Stimulated activated CD4-positive, alpha-beta T cell treated with anti-CD3 and anti-CD28 coated beads, Interleukin-15, amount 100 ng/mL, for 1 hour (primary cell): ENCODE measurements at places on chromosomes 11 and 22.

DNA sequence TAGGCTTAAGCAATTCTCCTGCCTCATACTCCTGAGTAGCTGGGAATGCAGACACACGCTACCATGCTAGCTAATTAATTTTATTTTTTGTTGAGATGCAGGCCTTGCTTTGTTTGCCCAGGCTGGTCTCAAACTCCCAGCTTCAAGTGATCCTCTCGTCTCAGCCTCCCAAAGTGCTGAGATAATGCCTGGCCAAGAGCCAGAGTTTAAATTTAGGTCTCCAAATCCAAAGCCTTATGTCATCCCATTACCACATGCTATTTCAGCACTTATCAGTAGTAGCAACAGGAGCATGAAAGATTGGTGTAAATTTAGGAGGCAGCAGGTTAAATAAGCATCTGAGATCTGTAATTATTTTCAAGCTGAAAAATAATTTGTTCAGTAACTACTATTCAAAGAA, 326.1 kb upstream of the ANO5 start:
- no peak for DNase-seq

- DNase-seq: no peak
These were observed 24.6 kb upstream of the TESMIN start for GRCh38 chr11:68775951-68776388.

DNA sequence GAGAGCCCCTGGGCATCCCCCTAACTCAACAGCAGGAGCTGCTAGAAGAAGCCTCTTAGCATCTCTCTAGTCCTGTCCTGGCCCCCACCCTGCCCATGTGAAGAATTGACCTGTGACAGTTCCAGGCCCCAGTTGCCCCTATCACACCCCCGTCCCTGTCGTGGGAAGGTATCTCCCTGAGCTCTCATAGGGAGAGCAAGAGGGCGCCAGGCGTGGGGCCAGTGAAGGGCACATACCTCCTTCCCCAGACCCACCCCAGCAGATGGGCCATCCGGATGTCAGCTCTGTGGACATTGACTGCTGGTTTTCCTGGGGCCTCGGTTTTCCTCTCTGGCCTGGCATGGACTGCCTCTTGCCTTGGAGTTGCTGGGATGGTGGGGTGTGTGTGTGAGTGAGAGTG, 29.5 kb downstream of the CD82 start:
- no peak for DNase-seq

GRCh38 chr11:9301720-9302119, 12.7 kb downstream of the TMEM41B start:
- no peak for DNase-seq

GRCh38 chr22:49576241-49577141, 251.2 kb downstream of the BRD1 start:
- no peak for DNase-seq

DNA sequence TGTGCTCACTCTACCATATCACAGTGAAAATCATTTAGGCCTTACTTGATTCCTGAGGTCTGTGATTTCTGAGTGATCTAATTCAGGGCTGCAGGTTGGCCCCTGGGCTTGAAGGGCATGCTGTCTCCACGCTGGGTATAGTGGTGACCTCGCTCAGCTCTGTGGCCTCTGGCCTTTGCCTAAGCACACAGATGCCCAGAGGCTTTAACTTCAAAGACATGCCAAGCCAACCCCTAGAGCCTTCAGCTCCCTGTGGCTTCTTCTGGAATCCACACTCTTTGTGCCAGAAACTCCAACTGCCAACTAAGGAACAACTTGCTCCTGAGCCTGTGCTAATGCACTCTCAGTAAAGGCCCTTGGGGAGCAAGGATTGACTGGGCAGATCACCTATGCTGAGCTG, 232.6 kb upstream of the MPPED2 start:
- DNase-seq: no peak

DNA sequence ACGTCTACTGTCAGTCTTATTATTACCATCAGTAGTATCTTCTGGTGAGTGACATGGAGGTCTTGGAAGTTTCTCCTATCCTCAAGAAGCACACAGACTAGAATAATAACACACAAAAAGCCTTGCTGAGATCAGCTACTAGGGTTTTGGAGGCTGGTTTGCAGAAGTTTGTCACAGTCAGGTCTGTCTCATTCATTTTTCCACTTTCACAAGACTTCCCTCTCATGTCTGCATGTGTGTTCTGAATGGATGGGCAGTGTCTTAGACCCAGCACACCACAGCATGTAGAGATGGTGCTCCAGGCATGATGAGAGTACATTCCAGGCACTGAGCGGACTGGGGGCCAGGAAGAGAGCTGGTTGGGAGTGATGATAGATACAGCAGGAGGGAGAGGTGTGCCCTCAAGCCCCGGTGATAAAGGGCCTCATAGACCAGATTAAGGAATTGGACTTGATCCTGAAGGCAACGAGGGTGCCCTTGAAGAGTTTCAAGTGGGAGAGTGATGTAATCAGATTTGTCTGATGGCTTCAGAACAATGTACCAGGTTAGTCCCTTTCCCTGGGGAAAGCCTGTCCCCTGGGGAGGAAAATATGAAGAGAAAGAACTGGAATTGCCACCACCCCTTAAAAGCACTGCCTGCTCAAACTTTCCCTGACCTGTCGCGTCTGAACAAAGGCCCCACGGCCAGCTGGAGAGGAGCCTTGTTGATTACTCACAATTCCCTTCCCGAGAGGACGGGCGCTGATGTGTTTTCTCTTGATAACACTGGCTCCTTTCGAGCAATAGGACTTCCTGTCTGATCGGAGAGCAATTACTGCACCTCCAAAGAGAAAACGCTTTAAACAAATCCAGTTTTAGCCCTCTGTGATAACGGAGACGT, 45.1 kb upstream of the LMO2 start:
- DNase-seq: no peak

- DNase-seq: no peak
These were observed 1123.4 kb upstream of the RAG2 start for GRCh38 chr11:37721485-37721884.

DNA sequence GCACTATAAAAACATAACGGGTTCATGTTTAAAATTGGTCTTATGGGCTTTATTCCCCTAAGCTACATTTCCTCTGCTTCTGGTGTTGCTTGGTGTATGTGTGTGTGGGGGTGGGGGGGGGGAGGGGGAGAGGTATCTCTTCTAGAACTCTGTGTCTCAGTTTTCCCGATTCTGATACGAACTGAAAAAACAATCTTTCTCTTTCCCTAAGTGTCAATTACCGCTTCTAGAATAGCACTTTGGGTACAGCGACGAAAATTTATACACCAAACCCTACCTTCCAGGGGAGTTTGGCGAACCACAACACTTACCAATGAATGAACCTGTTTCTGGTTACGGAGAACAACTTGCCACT, 636 bp downstream of the NUP160 start:
- no peak for DNase-seq

DNA sequence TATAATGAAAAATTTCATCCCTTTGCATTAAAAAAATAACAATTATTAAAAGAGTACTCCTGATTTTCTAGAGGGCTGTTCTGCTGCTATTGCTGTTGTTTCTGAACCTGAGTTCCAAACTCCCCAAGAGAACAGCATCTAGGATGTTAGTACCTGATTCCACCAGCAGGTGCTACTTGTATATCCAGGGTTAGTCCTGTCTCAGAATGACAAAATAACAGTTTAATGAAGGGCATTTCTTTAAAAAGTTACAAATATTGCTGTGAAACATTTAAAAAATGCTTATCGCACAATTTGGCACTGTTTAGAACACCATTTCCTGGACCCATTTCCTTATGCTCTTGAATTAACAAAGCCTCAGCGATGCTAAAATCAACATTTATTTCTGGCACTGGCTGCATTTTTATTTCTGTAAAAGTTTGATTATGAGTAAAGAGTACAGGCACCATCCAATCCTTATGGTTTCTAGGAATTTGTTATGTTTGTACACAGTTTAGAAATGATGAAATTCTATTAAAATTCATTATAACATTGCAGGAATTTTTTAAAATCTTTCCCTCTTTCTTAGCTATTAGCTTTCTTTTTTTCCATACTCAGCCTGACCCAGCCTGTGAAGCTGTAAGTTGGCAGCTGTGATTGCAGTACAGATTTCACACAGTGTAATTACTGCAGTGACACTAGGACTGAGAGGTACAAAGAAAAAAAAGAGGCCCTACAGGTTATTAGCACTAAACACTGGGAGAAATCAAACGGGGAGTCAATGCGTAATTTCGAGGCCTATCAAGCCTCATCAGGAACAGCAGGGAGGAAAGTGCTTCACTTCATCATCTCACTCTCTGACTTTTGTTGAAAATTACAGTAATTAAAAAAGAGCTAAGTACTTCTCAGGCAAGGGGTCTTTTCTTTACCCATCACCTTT, 208.8 kb downstream of the DCDC1 start:
- no peak for DNase-seq

DNA sequence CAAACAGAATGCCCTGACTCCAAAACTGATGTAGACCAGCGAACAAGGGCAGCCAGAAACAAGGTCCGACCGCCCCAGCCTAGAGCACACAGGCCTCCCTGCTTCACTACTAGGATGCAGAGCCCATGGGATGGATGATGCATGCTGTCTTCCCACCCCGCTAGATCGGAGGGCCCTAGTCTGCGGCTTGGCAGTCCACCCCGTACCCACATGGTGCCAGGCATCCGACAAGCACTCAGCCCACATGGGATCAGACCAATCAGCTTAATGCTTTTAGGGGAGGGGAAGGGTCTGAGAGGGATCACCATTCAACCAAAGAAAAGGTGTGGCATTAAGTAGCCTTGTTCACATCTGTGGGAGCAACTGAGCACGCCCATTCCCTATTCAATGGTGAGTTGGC, 30.6 kb downstream of the PISD start:
- no peak for DNase-seq

- DNase-seq: no peak
These were observed 58.7 kb downstream of the AHNAK start for GRCh38 chr11:62487738-62488551.

- no peak for DNase-seq
These were observed 67.8 kb downstream of the TCF20 start for GRCh38 chr22:42202669-42203068.

- no peak for DNase-seq
These were observed 19.9 kb downstream of the POU2AF2 start for GRCh38 chr11:111265421-111265820.

DNA sequence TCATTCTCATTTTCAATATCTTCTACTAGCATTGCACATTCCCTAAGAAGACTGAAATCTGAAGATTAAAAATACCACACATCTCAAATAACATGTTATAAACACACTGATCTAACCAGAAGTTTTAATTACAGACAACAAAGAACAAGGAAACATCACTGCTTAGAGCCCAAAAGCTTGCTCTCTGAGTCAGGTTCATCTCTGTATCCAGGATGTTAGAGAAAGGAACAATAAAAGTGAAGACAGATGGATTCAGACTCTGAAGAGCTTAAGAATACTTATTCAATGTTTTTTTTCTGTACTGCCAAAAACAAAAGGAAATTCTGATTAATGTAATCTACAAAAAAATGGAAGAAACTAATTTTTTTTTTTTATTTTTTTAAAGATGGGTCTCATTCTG, 16.5 kb downstream of the RDX start:
- DNase-seq: no peak

DNA sequence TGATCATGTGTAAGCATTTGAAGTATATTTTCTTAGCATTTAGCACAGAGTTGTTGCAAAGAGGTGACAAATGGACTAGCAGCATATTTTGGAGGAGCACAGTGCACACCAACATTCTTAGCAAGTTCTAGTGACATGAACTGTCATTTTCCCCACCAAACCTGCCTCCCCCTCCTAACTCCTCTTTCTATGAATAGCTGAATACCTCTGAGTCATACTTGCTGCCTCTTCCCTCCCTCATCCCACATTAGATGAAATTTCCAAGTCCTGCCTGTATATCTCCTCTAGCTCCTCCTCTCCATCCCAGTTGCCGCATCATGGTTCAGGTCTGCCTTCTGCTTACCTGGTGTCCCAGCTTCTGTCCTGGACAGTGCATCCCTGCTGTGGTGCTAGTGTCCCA, 7.2 kb downstream of the OSBP2 start:
- no peak for DNase-seq

- DNase-seq: no peak
These were observed 400.7 kb downstream of the MN1 start for GRCh38 chr22:27400811-27401210.

DNA sequence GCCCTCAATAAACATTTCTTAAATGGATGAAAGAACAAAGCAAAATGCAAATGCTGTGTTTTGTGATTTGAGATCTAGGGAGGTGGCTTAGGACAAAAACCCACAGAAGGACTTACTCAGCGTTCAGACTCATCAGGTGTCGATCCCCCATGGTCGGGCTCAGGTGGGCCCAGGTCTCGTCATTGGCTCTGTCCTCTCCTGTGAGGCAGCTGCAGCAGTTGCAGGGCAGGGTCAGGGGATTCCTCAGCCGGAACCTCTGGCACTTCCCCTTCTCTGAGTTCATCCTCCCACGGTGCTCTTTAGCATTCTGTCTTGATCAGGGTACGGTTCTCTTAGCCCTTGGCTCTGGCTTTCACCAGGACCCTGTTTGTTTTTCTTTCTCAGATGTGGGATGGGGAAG, 14.0 kb upstream of the ACR start:
- DNase-seq: no peak

- DNase-seq: no peak
These were observed 10.7 kb upstream of the SESN3 start for GRCh38 chr11:95241681-95242081.

GRCh38 chr11:86980086-86980796, 25.0 kb upstream of the FZD4 start:
- DNase-seq: no peak

- no peak for DNase-seq
These were observed 15.1 kb upstream of the CABP7 start for GRCh38 chr22:29704528-29705285.

GRCh38 chr22:45995405-45996101, 18.6 kb upstream of the WNT7B start:
- DNase-seq: no peak

GRCh38 chr22:32761251-32761903, 40.1 kb upstream of the TIMP3 start:
- DNase-seq: no peak

DNA sequence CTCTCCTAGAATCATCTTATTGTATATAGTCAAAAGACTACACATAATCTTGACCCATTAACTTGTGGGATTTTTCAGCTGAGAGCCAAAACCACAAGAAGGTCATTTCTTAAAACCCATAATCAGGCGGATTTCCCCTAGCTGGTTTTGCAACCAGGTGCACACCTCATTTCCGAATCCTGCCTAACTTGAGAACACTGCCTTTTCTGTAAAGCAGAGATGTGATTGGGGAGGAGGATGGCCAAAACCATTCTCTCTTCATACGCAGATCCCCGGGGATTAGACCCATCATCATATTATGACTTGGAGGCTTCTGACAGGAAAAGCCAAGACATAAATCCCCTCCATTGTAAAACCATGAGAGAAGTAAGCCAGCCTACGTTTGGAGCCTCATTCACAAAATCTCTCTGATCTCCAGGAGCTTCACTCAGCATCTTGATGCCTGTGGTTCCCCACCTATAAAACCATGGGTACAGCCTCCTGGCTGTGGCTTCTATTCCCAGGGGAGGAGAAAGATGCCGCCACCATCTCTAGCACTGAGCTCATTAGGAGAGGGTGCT, 191.3 kb downstream of the KIF18A start:
- no peak for DNase-seq

- DNase-seq: no peak
These were observed 39.1 kb downstream of the MYO7A start for GRCh38 chr11:77167111-77167626.

- DNase-seq: no peak
These were observed 81.6 kb downstream of the MED15 start for GRCh38 chr22:20588843-20589581.
